ENCODE measurements at places on chromosomes 2 and 18. TPM values are rescaled to one million over a fixed set of nuclear protein-coding genes. Genes with fewer than 3 reads are reported as not detected.

DNA sequence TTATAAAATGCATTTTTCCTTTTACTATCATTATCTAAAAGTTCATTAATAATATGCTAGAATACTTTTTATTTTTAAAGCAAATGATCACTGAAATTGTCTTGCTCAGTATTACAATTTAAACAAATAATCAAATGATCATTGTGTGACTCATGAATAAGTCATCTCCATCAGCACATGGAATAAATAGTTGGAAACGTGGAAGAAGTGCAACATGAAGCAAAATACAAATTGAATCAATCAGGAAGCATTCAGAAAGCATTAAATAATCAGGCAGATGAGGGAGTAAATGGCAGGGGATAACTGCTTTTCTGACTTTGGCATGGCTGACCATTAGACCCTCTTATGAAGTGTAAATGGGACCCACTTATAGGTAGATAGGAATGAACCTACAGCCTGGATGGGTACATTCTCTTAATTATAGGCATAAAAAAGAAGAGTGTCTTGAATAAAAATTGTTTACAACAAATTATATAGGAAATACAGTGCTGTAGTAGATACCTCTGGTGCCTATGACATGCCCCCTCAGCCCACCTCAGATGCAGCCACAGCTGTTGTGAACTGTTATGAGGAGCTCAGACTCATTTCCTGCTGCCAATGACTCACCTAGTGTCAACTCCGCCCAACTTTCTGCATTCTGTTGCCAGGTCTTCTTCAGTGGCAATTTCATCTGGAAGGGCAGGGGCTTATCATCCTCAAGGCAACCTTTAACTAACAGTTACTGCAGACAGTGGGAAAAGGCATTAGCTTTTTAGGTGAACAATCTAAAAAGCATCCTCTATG is 936.0 kb downstream of the TRIB2 start:
- no peak for DNase-seq

DNA sequence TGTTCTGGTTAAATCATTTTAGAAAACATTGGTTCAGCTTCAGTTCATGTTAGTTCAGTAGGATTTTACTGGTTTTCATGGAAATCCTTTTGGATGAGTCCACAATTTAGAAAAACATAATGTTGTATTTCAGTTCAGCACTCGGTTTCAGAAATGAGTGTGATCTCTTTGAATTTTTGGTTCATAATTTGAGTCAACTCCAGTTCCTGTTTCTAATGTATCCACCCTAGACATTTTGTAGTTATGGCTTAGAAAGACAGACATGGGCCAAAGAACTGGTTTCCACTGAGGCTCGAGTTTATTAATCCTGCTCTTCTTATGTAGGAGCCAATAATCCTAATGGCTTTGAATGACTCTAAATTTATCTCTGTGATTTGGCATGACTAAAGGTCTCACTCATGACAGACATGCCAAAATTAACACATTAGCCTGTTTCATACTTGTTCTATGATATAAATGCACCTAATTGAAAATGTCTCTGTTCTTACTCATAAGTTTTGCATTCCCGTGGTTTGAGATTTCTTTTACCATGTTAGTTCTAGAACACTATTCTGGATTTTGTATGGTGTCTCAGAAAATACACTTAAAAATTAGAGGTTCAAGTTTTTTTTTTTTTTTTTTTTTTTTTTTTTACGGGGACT is 82.3 kb upstream of the SPRED2 start:
- no peak for DNase-seq

DNA sequence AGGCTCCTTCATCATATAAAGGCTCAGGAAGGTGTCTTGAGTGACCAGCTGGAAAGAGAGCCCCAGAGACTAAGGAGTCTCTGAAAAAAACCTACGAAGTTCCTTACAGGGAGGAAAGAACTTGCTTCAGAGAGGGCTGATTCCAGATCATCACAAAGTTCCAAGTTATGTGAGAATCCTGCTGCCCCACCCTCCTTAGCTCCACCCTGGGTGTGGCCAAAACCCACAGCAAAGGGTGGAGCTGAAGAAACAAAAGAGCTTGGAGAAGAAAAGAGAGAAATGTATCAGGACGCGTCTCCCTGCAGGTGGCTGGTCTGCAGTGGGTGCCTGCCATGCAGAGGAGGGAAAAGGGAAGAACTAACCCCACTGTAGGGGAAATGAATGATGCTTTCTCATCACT is 32.8 kb upstream of the ZNF396 start:
- no peak for DNase-seq

GRCh38 chr18:48550101-48550729 is 11.4 kb downstream of the CTIF start:
- no peak for DNase-seq

- peak; percentile 69 for DNase-seq
Observed at GRCh38 chr2:241558532-241559322, at the start of gene BOK. TSS of gene BOK (plus strand) at chr2:241558745. CDS start at chr2:241559484, 739 bp downstream.

- no peak for DNase-seq
Observed at GRCh38 chr2:53877112-53877511, 17.3 kb upstream of the GPR75 start.

GRCh38 chr2:144455987-144456386 is 63.9 kb downstream of the ZEB2 start:
- no peak for DNase-seq

- DNase-seq = peak; percentile 80
Observed at GRCh38 chr2:127649684-127650040, 3.7 kb downstream of the GPR17 start.

DNA sequence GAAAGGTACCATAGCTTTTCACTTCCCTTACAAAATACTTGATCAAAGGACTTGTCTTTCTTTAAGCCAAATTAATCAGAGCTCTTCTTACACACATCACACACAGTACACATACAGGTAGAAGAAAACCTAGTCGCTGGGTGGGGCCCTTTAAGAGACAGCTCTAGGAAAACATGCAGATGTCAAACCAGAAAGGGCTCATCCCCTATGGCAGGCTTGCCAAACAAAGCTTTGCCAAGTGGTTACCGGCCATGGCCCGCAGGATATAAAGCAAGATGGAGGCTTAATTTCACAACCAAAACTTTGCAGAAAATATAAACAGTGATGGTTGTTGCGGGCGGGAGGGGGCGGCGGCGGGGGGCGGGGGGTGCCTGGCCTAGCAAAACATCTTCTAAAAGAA is 2156.0 kb upstream of the PIK3C3 start:
- no peak for DNase-seq

DNA sequence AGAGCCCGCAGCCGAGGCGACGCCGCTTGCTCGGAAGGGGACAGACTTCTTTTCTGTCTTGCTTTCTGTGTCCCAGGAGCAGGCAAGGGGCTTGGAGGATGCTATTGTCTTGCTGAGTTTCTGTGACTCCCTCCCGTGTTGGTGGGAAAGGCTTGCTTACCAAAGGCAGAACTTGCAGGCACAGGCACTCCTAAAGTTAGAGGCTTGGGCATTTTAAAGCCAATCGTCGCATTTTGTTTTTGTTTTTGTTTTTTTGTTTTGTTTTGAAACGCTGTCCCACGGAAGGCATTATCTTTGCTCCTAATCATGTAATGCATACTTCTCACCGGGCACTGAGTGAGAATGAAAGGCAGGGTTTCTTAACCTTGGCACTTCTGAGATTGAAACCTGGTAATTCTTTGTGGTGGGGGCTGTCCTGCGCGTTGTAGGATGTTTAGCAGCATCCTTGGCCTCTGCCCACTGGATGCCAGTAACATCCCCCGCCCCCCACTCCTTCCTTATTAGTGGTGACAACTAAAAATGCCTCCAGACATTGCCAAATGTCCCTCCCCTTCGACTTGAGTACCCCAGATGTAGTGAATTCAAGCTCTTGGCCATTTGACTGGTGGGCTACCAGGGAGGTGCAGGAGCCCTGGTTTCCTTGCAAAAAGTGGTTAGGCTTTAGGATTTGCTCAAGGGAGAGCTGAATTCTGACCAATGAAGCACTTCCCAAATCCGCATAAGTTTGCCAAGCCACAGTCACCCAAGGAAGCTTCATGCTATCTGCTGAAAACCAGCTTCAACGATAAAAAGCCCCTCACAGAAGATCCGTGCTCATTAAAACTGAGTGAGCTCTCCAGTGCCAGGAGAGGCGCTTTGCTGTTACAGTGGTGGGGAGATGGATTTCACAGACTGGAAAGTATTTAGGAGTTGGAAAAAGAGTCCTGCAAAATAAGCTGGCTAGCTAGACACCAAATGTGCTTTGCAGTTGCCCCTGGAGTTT is 1.2 kb downstream of the ANTXR1 start:
- DNase-seq = peak; percentile 49

- DNase-seq = no peak
Observed at GRCh38 chr2:217330647-217331046, 470.8 kb upstream of the TNP1 start.

GRCh38 chr2:105734762-105735538 is 9.8 kb upstream of the NCK2 start:
- no peak for DNase-seq

DNA sequence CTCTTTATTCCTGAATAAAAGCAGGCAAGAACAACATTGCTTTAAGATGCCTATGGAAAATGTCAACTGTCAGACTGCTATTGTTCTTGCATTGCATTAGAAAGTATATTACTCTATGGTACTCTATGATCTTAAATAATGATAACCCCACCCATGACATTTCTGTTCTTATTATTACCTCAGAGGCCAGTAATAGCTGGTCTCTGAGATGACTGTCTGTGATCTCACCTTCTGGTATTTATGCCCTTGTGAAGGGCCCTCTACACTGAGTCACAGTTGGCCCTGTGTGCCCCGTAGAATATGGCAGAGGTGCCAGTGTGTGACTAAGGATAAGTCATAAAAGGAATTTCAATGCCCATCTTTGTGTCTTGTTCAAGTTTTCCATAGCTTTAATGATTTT is 61.0 kb downstream of the SPP2 start:
- no peak for DNase-seq

DNA sequence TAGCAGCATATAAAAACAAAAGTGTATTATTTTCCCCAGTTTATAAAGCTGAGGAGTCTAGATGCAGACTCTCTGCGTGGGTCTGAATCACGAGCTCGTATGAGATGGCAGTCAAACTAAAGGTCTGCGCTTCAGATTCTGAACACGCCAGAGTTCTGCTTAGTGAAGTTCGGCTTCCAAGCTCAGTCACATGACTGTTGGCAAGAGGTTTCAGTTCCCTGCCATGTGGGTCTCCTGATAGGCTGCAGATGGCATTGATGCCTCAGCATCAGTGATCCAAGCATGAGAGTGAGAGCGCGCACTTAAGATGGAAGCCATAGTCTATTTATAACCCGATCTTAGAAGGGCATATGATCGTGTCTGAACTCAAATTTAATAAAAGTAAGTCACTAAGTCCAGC is 242.8 kb upstream of the DOK6 start:
- DNase-seq = no peak

DNA sequence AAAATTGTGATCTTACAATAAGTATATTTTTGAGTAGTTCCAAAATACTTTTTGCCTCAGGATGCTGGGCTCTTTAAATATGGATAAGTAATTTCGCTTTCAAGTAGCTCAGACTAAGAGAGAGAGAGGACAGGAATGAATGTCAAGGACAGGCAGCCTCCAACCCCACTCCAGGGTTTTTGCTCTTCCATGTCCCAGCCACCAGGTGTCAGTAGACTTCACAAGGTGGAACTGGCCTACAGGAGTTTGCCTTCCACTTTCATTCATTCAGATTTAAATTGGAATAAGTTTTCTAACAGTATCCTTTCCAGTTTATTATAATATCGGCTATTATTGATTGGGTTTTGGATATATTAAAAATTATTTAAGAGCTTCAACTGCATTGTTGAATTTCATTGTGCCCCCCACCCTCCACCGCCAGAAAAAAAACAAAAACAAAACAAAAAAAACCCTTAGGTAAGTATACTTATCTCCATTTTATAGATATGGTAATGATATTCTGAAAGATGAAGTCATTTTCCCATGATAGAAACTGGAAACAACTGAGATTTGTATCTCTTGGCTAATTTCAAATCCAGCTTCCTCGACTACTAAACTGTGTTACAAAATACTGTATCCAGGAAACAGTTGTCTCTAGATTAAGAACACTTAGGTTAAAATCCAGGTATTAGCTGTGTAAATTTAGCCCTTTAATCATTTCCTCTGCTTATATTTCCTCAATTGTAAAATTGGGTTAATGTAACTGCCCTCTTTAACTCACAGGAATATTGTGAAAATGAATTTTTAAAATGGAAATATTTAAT is 793.1 kb downstream of the ERBB4 start:
- no peak for DNase-seq

- DNase-seq = no peak
Observed at GRCh38 chr2:133573491-133574162, 5.4 kb upstream of the NCKAP5 start.

GRCh38 chr18:42126586-42126985 is 171.6 kb downstream of the PIK3C3 start:
- DNase-seq = no peak

DNA sequence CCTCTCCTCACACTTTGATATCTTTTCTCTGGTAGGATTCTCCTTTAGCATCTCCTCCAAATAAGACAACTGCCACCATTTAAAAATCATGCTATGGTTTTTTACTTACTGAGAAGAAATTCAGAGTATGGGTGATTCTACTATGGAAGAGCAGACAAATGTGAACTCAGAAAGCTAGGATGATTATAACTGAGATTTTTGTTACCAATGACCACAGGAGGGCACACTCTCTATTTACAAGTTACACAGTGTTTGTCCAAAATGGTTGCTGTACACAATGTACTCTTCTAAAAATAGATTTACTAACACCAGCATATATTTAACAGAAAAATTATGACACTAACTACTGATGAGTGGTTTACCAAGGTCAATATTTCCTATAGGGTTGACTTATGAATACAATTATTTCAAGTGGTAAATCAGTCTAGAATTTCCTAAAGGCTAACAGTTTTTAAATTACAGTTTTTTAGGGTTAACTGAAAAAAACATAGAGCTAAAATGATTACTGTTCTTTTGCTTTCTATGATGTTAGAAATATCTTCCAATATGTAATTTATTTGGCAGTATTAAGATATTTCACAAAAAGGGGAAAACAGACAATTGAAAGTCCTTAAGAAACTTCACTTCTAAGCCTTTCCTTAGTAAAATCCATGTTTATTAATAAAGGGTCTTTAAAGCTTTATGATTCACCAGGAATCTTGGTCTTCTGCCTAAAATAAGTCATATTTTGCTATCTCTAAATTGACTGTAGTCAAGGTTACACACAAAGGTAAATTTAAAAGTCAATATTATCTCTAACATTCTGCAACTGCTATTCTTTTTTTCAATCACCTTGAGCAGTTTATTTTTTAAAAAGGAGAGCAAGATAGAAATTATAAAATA is 57.2 kb downstream of the MAP4K3 start:
- no peak for DNase-seq

- no peak for DNase-seq
Observed at GRCh38 chr2:127094509-127095366, 12.2 kb downstream of the BIN1 start.

GRCh38 chr18:24115628-24116027 is 23.2 kb upstream of the CABYR start:
- DNase-seq = no peak

GRCh38 chr2:216737676-216738075 is 42.3 kb upstream of the IGFBP5 start:
- no peak for DNase-seq

GRCh38 chr2:19711470-19712372 is 190.1 kb downstream of the TTC32 start:
- peak; percentile 66 for DNase-seq

CXCR4 gene
- total RNA-seq = 21.3 TPM

ACMSD gene
- total RNA-seq = not detected

SDC1 gene
- 127 TPM for total RNA-seq

BCL2L11 gene
- 17.4 TPM for total RNA-seq

EPB41L3 gene
- 79.7 TPM for total RNA-seq

SEPTIN2 gene
- 320 TPM for total RNA-seq

ABCB11 gene
- total RNA-seq = not detected

INHBB gene
- total RNA-seq = 2.0 TPM

TPRKB gene
- 15.3 TPM for total RNA-seq

PCARE gene
- 0.23 TPM for total RNA-seq

RBM44 gene
- 0.41 TPM for total RNA-seq

LOXHD1 gene
- total RNA-seq = 0.52 TPM
